Activated CD8-positive, alpha-beta memory T cell treated with anti-CD3 and anti-CD28 coated beads for 1 hour (primary cell): ENCODE measurements at places on chromosomes 7 and 10.

- no peak for DNase-seq
Measured at GRCh38 chr10:11921800-11922392, 98.7 kb downstream of the PROSER2 start.

DNA sequence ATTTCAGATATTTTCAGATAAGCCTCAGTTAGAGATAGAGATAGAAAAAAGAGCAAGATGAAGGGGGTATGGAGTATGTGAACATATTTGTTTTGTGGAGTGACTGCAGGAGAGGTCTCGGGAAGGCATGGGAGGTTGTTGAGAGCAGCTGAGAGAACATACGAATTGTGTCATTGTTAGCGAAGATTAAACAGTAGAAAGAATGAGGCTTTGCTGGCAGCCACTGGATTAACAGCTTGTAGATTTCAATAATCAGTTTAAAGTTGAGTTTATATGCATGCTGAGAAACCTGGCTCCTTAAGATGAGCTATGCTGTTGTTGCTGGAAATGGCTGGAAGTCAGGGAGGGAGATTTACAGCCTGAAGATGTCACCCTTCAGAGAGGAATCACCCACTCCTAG, 100.9 kb upstream of the SORCS3 start:
- DNase-seq = no peak

- DNase-seq = no peak
Measured at GRCh38 chr10:5989756-5990155, 12.4 kb upstream of the IL15RA start.

DNA sequence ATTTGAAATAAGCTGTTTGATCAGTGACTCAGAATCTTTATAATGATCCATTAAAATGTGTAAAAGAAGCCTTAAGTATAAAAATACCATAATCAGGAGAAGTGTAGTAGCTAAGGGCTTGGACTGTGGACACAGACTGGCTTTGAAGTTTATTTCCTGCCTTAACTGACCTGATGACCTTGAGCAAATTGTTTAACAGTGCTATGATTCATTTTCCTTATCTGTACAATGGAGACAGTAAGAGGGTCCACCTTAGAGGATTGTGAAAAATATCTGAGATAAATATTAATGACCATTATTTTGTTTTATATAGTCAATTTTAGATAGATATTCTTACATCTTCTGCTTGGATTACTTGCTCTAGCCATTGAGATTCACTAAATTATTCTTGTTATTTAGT, 13.3 kb upstream of the RPA3 start:
- no peak for DNase-seq

- no peak for DNase-seq
Measured at GRCh38 chr10:130368761-130369560, 232.8 kb downstream of the GLRX3 start.

- DNase-seq = no peak
Measured at GRCh38 chr10:107583974-107584373, 419.5 kb upstream of the SORCS1 start.

- DNase-seq = no peak
Measured at GRCh38 chr7:101935521-101936141, 118.2 kb downstream of the CUX1 start.

DNA sequence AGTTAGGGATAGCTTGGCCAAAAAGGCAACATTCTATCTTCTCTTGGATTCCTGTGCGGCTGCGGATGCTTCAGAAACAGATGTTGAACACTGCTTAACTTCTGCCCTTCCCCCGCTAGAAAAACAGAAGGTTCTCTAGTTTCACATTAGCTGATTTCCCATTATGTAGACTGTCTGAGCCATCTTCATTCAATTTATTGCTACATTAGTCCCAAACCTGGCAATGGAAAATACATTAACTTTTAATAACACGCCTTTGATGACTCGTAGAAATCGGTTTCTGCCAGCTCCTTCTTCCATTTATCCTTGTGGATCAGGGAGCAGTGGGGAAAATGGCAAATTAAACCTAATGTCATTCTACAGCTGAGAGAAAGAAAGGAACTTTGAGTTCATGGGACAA, 119.9 kb downstream of the SLC16A9 start:
- no peak for DNase-seq

- DNase-seq = no peak
Measured at GRCh38 chr7:138799336-138800000, 1.5 kb upstream of the ATP6V0A4 start.
